ENCODE measurements at places on chromosomes 16 and 17. TPM values are rescaled to one million over a fixed set of nuclear protein-coding genes. Genes with fewer than 3 reads are reported as not detected.

The PPP1R1B gene
- total RNA-seq: 62.9 TPM

The CUEDC1 gene
- total RNA-seq: 16.5 TPM

The CACNG3 gene
- total RNA-seq: not detected

The IGF2BP1 gene
- not detected for total RNA-seq

DNA sequence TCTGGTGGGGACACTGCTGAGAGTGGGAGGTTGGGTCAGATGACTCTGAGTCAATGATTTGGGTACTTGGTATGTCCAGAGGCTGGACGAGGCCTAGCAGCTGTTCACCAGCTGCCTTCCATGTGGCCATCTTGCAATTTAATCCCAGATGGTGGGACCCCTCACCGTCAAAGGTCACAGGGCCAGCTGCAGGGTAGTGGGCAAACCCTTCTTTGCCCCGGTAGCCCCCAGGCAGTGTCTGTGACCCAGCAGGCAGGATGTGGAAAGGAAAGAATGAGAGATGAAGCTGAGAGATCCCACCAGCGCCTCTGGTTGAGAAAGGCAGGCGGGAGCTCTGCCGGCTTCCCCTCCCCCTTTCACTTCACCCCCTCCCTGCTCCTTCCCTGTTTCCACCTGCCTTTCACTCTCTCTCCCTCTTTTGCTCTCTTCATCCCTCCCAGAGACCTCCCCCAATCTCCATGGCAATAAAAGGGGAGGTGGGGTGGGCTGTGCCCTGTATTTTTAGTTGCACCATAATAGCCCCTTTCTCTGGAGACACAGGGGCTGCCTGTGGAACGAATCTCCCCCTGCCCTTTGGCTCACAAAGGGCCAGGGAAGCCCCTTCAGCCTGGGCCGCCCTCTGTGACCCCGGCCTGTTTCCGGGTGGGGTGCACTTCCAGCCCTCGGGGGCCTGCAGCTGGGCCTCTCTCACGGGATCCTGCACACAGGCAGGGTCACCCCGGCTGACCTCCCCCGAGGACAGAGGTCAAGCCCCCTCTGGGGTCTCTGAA, 20.2 kb downstream of the CDK5RAP3 start:
- no peak for DNase-seq

- DNase-seq: no peak
Measured at GRCh38 chr16:86011532-86011931, 112.6 kb downstream of the IRF8 start.

GRCh38 chr17:2750721-2751120, 1.3 kb upstream of the CCDC92B start:
- DNase-seq: no peak

Measured in pancreas (tissue), 10 donors.